Fibroblast of skin of left quadriceps (primary cell): ENCODE measurements at places on chromosomes 2 and 18.

DNA sequence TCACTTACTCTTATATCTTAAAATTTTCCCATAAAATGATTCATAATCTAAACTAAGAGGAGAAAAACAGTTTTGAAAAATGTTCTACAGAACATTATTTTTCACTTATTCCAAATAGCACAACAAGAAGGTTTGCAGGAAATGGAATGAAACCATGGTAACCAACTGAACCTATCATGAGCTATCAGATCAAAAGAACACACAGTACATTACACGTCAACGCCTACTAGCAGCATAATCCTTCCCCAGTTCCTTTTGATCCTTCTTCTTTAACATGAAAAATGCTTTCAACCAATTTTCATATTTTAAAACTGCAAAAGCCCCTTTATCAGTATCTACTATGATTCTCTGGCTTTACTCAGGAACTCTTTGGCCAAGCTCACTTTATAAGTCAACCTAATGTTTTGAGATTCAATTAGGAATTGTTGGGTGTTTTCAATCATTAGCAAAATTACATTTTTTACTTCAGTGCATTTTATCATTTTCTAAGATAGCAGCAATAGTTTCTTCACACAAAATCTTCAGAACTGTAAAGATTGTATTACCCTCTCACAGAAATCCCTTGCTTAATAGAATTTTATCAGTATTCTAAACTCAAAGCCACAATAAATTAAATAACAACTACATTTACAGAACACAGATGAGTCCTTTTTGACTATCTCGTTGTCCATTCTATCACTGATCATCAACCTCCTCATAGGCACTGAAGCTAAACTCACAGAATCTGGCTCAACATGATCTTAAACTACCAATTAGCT lies 102.5 kb downstream of the CHN1 start:
- DNase-seq: no peak

DNA sequence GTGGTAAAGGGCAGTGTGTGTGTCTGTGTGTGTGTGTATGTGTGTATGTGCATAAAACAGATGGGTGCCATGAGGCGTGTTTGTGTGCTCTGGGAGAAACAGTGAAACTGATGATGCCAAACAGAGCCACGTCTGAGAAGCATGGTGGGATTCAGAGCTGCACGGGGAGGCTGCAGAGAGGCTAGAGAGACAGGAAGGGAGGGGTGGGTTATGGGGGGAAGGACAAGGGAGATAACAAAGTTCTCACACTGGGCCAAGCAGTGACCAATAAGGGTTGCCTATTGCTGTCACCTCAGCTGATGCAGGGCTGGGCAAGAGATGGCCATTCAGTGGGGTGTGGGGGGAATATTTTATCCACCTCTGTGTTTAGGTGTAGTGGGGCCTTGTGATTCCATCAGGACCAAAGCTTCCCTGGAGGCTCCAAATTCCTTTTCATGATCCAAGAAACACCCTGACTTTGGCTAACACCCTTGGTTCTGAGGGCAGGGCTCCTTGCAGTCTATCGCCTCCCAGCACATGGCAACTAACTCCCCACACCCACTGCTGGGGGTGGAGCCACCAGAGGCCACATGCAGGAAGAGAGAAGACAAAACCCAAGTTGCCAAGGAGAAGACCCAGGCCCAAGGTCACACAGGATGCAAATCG lies 54.2 kb upstream of the POMC start:
- no peak for DNase-seq

- DNase-seq: no peak
Observed at GRCh38 chr2:113309655-113310387, 31.1 kb upstream of the PAX8 start.

- no peak for DNase-seq
Observed at GRCh38 chr18:78087338-78087737, 837.7 kb downstream of the GALR1 start.

DNA sequence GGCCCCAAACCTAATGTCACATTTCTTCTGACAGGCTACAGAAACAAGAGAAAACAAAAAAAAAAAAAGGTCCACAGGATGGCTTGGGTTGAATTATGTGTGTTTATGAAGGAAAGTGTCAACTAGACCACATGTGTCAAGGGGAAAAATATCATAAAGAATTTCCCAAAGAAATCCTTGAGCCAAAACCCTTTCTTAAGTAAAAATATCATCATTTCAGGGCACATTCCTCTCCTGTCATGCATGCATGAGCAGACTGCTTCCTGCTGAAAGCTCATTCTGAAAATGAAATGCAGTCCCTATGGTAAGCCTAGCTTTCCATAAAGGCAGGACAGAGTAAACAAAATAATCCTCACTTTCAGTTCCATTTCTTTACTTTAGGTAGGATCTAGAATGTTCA lies 85.7 kb upstream of the RBBP8 start:
- no peak for DNase-seq

DNA sequence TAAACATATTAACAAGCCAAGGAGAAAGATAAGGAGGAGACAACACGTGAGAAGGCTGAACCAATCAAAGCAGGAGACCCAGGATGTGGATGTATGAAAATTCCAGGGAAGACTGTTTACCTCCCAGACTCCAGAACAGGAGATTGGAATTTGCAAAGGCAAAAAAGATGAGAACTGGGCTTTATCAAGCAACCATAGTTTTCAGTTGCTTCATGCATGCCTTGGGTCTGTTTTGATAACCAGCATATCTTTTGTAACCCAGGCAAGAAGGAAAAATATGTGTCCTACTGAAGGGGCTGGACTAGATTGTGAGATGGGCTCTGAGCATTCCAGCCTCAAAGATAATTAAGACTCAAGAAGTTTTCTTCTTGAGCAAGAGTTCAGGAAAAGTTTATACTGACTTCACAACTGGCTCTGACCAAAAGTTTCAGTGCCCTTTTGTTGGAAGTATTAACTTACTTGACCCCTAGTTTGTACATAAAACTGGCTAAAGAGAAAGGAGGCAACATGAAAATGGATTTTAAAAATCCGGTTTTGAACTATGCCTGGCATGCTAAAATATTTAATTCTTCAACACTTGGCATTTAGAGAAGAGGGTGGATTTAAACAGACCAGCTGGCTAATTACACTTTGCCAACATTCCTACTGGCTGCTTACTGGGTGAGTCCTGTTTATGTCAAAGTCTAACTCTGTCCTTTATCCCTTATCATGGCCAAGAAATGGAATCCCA lies 79.3 kb upstream of the CD28 start:
- peak; percentile 32 for DNase-seq

DNA sequence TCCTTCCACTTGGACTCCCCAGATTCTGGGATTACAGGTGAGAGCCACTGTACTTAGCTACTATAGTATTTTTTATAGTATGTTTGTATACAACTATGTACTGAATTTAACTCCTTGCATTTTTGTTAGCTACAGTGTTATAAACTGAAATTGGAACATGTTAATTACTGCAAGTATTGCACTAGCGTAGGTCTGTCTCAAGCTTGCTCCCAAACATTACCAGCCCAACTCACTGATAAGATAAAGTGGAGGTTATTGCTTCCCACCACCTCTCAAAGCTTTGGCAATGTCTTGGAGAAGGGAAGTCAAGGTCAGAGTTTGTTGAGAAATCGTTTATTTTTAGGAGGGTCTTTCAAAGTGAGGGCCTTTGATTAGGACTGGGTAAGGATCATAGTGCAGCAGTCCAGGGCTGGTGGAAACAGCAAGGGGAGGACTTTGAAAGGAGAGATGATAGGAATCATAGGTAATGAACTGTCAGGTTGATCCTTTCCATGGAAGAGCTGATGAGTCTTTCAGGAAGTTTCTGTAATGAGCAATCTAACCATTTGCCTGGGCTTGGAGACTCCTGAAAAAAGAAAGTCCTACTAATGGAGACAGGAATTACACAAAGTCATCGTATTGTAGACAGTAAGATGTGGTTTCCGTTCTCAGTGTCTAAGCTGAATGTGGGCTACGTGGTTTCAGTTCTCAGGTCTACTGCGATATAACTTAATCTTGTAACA lies 257.1 kb downstream of the MYO3B start:
- no peak for DNase-seq

GRCh38 chr2:17199741-17200140 lies 318.5 kb downstream of the RAD51AP2 start:
- no peak for DNase-seq

DNA sequence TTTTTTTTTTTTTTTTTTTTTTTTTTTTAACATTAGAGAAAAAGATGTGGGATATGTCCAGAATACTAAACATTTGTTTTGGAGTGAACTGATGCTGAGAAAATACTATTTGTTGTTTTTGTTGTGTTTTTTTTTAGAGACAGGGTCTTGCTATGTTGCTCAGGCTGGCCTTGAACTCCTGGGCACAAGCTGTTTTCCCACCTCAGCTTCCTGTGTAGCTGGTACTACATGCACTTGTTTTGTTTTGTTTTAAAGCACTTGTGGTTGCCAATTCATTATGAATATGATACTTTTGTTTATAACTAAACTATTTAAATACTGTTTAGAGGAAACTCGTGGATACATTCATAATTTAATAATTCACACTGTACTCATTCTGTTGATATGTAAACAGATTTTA lies 33.4 kb upstream of the DYSF start:
- no peak for DNase-seq

DNA sequence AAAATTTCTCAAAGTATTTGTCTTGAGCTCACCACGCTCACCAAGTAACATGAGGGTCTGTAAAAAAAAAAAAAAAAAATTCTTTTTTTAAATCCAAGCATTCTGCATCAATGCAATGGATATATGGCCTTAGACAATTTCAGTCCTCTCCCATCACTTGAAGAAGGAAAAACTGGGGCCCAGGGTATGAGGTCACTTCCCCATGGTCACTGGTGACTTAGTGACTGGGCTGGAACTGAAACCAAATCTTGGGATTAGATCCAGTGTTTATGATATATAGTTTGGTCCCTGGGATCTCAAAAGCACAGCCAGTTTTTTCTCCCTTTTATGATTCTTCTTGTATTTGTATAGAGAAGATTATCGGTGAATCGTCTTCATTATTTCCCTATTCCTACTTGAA lies 477.9 kb upstream of the TNP1 start:
- DNase-seq: no peak

DNA sequence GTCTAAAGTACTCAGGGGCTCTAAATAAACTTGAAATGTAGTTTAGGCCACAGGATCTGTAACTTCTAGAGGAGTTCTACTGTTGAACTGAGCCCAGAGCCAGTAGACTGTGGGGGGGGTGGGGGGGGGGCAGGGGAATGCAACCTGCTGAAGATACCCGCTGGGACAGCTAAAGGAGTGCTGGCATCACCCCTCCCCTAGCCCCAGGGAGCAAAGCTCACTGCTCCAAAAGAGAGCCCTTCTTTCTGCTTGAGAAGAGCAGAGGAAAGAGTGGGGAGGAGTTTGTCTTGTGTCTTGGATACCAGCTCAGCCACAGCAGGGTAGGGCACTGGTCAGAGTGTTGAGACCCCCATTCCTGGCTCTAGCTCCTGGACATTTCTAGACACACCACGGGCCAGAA lies 414.0 kb upstream of the KLHL29 start:
- no peak for DNase-seq

GRCh38 chr18:32442575-32442974 lies 28.1 kb downstream of the GAREM1 start:
- DNase-seq: no peak

DNA sequence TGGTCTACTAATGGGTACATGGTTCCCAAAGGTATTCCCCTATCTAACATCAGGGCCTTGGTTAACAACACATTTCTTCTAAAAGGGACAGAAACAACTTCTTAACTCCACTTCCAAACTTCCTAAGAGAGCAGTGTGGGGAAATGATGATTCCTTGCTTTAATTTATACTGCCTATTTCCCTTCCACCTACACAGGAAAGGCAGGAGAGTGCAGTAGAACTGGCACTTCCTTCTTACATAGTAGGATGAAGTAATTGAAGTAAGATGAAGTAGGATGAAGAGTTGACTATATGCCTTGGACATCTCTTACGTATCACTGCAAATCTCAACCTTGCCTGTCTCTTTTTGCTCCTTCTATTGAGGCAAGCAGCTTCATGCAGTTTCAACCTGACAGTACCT lies 54.7 kb downstream of the CD28 start:
- DNase-seq: no peak

DNA sequence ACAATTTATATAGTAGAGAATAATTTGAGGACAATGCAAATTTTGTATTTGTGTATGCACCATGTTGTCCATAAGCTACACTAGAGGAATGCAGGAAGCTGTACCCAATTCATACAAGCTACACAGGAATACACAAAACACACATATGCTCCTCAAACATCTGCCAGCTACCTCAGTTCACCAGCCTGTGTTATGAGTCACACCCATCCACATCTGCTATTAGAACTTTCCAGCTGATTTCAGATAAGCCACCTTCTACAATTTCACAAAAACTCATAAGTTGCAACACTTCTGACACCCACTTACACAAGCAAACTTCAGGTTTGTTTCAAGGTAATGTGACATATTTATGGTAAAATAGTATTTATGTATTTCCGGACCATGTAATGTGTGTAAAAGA lies 438.9 kb downstream of the SATB2 start:
- peak; percentile 6 for DNase-seq

DNA sequence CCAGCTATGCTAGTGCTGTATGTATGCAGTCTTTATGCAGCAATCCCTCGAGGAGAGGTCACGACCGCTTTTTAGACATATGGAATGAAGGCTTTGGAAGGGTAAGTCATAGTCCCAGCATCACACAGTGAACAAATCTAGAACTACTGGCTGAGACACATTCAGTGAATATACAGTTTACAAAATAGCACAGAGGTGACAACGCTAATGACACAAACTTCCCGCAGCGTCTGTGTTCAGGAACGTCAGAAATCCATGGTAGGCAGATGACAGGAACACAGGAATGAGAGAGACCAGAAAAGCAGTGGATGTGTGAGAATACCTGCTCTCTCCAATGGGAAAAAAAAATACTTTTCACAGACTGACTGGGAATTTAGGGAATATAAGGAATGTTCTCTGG lies 29.6 kb downstream of the CABYR start:
- no peak for DNase-seq

- DNase-seq: no peak
Observed at GRCh38 chr18:59068276-59069071, 71.2 kb upstream of the SEC11C start.

DNA sequence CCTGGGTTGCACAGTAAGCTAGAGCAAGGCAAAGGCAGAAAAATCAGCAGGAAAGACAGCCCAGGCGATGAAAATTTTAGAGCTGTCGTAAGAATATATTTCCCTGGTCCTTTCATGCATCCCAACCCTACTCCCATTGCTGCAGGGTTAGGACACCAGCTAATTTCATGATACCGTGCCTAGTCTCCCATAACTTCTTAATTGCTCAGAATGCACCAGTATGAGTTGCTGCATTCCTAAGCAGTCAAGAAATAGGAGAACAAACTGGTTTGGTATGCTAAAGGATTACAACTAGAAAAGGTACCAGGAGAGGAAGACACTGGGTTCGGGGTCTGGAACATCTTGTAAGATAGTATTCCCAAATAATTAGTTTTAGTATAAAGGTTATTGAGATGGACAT lies 269.4 kb upstream of the NRXN1 start:
- DNase-seq: no peak

- no peak for DNase-seq
Observed at GRCh38 chr2:95349568-95350322, 52.6 kb downstream of the KCNIP3 start.

DNA sequence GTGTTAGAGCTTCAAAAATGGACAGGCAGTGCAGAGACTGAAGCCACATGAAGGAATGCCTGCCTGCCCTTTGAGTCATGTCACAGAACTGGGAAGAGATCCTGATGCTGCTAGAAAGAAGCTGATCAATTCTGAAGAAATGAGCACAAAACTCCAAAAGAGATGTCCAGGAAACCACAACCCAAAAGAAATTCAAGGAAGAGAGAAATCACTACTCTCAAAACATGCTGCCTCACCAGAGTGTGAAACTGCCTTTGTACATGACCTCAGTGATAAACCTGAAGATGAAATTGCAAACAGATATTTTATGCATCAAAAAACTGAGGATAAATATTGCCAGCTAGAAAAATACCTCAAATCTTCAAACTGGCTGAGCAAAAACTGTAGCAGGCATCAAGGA lies 20.5 kb downstream of the USP40 start:
- no peak for DNase-seq
